Myometrial cell (primary cell): ENCODE measurements at places on chromosomes 3 and 15. TPM values are rescaled to one million over a fixed set of nuclear protein-coding genes. Genes with fewer than 3 reads are reported as not detected.

The LIPH gene
- total RNA-seq: under 0.01 and 0.53 TPM in 2 replicates

The SERPINI2 gene
- not detected in 2 replicates for total RNA-seq

The SAMMSON gene
- not detected in 2 replicates for total RNA-seq

The SPINK8 gene
- total RNA-seq: not detected in 2 replicates

The OCA2 gene
- not detected in 2 replicates for total RNA-seq

The RBSN gene
- 10.1 and 28.2 TPM in 2 replicates for total RNA-seq

The PRR20G gene
- not detected in 2 replicates for total RNA-seq

The VGLL3 gene
- total RNA-seq: 43.0 and 53.7 TPM in 2 replicates

The HES1 gene
- total RNA-seq: 0.18 TPM in 1 of 2 replicates, not detected in the other

The PP2D1 gene
- not detected in 2 replicates for total RNA-seq

The IGSF10 gene
- 0.29 and 0.71 TPM in 2 replicates for total RNA-seq

The EFCAB12 gene
- total RNA-seq: 0.35 TPM in 1 of 2 replicates, not detected in the other

The EPHB3 gene
- 1.4 and 2.1 TPM in 2 replicates for total RNA-seq

The CA12 gene
- 39.9 and 45.0 TPM in 2 replicates for total RNA-seq

The CADM2 gene
- total RNA-seq: not detected in 2 replicates

The SLC6A1 gene
- not detected in 2 replicates for total RNA-seq

The RPL35A gene
- 669 and 958 TPM in 2 replicates for total RNA-seq

The TMEM108 gene
- total RNA-seq: not detected in 2 replicates

The COPB2 gene
- 240 and 257 TPM in 2 replicates for total RNA-seq

The RFTN1 gene
- 35.5 and 36.5 TPM in 2 replicates for total RNA-seq

The FGD5 gene
- not detected in 2 replicates for total RNA-seq

The CAMK2N2 gene
- not detected in 2 replicates for total RNA-seq

The RGMA gene
- under 0.01 and 0.35 TPM in 2 replicates for total RNA-seq

The SLC9C1 gene
- not detected in 2 replicates for total RNA-seq

The LYZL4 gene
- total RNA-seq: not detected in 2 replicates

The GOLGA8J gene
- not detected in 2 replicates for total RNA-seq

The TOPAZ1 gene
- not detected in 2 replicates for total RNA-seq

The TMC3 gene
- not detected in 2 replicates for total RNA-seq

The CNTN6 gene
- not detected in 2 replicates for total RNA-seq

The AADACL2 gene
- not detected in 2 replicates for total RNA-seq

The CPLX3 gene
- total RNA-seq: not detected in 2 replicates

The GXYLT2 gene
- total RNA-seq: 11.7 and 18.2 TPM in 2 replicates
